ENCODE measurements at places on chromosomes 1 and 21.

DNA sequence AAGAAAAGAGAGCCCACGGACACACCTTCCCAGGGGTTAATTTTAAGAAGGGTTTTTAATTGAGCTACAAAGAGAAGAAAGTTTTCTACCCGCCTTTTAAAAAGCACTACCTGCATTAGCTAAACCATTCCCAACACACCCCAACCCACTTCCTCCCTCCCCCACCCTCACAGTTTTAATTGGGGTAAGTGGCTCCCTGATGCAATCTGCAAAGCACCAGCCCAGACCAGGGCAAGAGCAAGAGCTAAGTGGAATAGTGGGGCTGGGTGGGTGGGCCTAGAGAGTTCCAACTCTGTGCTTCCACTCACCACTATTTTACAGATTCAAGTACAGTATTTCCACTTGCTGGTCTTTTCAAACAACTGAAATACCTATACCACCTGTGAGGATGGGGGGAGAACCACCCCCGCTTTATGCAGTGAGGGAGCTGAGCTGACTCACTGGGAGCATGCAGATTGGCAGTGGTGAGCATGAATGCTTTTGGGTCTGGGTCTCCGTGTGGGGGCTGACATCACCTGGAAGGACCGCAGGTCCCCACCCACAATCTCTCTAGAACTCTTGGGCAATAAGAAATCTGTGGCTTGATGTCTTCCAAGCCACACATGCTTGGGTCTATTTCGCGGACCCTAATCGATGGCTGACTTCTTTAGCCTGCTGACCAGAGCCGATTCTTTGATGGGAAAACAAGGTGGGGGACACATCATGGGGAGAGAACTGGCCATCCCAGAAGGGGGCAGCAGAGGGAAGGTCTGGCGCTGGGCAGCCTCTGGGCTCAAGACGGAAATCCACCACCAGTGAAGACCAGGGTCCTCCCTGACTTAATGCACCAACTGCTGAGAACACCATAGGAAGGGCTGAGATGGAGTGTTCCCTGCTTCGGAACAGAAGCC, 95.5 kb downstream of the SSBP3 start:
- DNase-seq = no peak

DNA sequence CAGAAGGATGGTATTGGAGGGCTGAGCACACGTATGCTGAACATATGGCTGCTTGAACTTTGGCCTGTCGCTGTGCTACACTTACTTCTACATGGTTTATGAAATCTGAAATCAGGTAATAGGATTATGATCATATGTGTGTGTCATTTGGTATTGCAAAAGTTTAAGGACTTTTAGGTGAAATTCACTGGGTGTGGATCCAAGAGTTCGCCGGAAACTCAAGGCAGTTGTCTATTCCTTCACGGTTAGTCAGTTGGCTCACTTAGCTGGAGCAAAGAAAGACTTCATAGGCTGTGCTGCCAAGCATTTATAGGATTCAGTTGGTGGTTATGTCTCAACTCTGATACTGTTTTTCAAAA, 927 bp downstream of the UAP1 start:
- no peak for DNase-seq

DNA sequence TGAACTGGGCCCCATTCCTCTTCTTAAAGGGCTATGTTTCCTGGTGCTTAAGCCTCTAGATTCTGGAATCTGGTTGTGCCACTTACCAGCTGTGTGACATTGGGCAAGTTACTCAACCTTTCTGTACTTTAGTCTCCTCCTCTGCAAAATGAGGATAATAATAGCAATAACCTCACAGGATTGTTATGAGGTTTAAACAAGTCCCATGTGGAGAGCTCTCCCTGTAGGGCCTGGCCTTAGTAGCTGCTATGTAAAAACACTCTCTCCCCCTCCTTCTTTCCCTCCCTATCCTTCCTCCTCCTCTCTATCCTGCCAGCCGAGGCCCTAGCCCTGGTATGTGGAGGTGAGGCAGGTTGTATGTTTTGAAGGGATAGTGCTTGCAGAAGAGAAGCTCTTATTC, 8.2 kb upstream of the PEAR1 start:
- no peak for DNase-seq

DNA sequence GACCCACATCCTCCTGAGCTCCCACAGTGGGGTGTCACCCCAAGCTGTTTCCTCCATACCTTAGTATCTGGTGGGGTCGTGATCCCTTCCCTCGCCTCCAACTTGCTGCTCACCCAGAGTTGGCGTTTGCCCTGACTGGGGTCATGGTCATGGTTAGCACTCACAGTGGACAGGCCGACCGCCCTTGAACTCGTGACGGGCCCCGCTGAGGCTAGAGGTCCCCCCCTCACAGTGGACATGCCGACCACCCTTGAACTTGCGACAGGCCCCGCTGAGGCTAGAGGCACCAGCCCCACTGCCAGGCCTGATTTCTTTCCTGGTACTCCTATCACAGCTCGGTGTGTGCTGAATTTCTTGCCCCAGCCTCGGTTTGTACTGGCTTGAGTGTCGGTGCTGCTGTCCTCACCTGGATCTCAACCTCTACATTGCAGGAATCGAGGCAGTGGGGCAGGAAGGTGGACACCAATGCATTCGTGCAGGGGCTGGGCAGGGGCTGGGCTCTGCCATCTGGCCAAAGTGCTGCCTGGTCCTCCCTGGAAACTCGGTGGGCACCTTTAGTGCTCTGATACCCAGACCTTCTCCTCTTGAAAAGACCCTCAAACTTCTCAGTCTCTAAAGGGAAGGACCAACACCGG, 37.5 kb upstream of the AJAP1 start:
- no peak for DNase-seq

DNA sequence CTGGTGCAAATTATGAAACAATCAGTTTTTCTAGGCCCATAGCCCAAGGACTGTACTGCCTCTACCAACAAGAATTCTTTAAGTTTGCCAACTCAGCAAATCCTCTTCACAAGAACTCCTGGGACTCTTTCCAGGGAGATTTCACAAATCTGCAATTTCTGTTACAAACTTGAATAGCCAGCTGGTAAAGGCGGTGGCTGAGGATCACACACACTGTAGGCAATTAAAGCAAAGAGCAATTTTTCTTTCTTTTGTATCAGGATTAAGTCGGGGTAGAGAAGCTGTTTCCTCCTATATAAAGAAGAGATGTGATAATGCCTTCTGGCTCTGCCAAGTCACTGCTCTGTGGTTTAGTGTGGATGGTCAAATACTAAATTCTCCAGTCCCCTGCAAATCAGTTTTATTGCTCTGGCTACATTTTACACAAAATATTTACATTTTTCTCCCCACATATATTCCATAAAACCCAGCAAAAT, 1.7 kb downstream of the ALDH9A1 start:
- no peak for DNase-seq

- no peak for DNase-seq
Observed at GRCh38 chr1:1422465-1423244, 1.6 kb upstream of the ANKRD65 start.

GRCh38 chr1:938088-938683, 14.5 kb downstream of the SAMD11 start:
- no peak for DNase-seq

DNA sequence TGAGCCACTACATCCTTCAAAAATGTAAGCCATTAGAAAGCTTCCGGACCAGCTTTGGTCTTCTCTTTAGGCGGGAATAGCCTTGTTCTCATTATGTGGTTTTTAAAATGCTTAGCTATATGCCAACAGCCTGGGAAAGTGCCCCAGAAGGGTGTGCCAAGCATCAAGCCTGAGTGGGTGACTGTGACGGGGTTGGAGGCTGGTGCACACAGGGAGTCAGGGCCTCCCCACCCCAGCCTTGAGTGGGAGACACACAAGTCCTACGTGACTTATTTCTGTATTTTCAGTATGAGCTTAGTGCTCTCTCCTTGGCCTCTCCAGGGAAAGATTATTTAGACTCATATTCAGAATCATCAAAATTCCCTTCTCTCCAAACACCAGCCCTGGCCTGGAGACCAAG, 9.8 kb downstream of the UBASH3A start:
- DNase-seq = no peak

DNA sequence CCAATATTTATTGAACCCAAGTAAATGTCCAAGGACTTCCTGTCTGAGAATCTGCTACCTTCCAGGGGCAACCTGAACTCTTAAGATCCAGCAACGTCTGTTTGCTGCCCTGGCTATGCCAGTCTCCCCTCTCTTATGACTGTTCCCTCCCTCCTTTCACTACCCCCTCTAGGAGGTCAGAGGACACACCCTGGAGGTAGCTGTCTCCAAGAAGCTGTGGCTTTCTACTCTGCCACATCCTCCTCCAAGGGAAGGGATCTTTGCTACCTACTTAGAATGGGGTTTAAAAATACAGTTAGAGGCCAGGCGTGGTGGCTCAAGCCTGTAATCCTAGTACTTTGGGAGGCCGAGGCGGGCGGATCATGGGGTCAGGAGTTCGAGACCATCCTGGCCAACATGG, 3.6 kb upstream of the SMPDL3B start:
- DNase-seq = no peak

GRCh38 chr1:239274242-239274830, 112.0 kb upstream of the CHRM3 start:
- no peak for DNase-seq

DNA sequence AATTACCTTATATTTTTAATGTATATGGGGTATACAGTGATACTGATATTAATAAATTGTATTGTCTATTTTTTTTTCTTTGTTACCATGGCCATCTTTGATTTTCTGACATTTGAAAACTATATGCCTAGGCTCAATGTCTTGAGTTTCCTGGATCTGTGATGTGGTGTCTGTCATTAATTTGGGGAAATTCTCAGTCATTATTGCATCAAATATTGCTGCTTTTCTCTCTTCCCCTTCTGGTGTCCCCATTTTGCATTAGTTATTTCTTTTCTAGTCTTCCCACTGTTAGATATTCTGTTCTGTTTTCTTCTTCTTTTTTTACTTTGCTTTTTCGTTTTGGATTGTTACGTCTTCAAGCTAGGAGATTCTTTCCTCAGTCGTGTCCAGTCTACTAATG, 33.8 kb downstream of the ZBTB40 start:
- no peak for DNase-seq

- DNase-seq = no peak
Observed at GRCh38 chr21:39136711-39137110, 46.5 kb downstream of the PSMG1 start.

DNA sequence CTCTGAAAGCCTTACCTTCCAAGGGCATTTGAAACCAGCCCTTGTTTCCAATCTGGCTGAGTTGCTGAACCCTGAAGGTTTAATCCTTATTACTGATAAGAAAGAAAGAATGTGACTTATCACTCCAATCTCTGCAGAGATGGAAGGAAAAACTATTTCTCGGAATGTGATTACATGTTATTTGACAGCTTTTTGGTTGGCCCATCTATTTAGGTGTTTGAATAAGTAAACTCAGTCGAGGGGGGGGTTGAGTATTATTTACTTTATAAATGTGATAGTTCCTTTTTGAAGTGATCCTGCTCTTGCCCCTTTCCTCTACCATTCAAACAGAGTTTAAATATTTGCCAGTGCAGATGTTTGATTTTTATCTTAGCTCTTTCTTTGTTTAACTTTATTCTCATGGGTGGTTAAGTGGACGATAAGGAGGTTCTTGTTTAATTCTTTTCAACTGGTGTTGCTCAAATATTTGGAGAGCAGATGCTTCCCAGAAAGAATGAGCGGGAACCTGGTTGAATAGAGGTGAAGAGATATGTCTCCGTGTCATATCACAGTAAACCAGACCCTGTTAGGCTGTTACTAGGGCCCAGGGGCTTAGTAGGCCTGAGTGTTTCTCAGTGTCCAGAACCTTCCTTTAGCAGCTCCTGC, 126.1 kb downstream of the CACHD1 start:
- DNase-seq = no peak

DNA sequence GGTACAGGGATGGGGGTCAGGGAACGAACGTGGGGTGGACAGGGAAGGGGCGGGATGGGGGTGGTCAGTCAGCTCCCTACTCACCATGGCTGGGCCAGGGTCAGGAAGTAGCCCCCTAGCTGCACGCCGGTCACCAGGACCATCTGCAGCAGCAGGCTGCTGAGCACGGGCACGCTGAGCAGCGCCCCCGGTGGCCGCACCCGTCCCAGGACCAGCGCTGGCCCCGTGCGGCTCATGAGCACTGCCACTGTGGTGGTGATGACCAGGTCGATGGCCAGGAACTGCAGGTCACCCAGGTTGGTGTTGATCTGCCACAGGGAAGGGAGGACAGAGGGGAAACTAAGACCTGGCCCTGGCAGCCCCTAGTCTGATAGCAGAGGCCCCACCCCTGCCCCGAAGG, 6.5 kb upstream of the MFAP2 start:
- DNase-seq = no peak

DNA sequence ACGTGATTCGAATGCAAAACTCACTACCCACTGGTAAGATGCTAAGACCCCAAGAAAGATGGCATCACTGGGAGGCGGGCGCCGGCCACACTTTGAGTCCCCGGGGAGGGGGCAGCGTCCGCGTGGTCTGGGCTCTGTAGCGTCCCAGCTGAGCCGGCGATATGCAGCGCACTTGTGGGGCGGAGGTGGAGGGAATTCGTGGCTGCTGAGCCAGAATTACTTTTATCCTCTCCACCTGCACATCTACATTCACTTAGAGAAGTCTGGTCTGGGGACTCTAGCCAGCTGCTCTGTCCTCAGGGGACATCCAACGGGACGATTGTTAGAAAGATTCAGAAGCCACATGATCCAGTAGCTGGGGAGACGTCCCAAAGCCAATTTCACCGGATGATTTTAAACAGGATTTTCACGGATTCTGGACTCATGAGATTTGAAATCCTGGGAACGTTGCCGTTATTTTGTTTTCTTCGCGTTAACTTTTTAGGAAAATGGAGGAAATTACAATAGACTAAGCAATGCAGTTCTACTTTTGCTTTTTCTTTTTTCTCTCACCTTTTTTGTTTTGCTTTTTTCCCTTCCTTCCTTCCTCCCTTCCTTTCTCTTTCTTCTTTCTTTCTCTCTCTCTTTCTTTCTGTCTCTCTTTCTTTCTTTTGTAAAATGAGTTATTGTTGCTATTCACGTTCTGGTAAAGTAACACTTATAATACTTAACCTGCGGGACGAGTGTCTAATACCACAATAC, 1.3 kb downstream of the JAM2 start:
- DNase-seq = no peak

- DNase-seq = peak; percentile 17
Observed at GRCh38 chr1:19974822-19975416, 4.5 kb downstream of the PLA2G2A start.

DNA sequence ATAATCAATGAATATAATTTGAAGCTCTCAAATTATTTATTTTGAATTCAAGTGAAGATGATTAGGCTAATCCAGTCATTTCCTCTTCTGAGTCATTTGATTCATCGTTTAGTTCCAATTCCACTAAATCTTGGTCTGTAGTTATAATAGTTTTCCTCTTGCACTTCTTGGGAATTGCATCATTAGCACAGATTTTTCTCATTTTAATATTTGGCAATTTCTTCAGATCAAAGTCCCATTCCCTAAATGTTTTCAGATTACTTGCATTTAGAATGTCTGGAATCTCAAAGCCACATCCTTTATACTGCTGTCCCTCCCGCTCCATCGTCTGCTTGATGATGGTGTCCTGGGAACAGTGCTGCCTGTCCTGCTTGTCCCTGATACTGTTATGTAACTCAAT, 43.5 kb downstream of the MAST2 start:
- DNase-seq = no peak

- no peak for DNase-seq
Observed at GRCh38 chr1:50123071-50123470, 14.4 kb downstream of the ELAVL4 start.
